ENCODE measurements at places on chromosomes 3 and 15. TPM values are rescaled to one million over a fixed set of nuclear protein-coding genes. Genes with fewer than 3 reads are reported as not detected.

The GLCE gene
- total RNA-seq = 24.4 TPM

The KNL1 gene
- total RNA-seq = 1.3 TPM

DNA sequence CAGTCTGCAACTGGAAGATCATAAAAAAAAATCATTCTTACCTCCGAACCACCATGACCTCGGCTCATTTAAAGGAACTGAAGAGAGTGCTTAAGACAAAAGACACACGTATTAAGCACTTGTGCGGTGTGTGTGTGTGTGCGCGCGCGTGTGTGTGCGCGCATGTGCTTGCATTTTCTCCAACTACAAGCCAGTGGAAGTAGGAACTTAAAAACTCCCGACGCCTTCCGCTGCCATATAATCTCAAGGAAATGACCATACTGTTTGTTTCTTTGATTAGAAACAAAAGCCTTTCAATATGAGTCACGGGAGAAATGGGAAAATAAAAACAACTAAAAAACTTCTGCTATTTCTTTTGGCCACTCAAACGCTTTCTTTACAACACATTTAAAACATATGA is 32.4 kb downstream of the FRMD4B start:
- DNase-seq = no peak

DNA sequence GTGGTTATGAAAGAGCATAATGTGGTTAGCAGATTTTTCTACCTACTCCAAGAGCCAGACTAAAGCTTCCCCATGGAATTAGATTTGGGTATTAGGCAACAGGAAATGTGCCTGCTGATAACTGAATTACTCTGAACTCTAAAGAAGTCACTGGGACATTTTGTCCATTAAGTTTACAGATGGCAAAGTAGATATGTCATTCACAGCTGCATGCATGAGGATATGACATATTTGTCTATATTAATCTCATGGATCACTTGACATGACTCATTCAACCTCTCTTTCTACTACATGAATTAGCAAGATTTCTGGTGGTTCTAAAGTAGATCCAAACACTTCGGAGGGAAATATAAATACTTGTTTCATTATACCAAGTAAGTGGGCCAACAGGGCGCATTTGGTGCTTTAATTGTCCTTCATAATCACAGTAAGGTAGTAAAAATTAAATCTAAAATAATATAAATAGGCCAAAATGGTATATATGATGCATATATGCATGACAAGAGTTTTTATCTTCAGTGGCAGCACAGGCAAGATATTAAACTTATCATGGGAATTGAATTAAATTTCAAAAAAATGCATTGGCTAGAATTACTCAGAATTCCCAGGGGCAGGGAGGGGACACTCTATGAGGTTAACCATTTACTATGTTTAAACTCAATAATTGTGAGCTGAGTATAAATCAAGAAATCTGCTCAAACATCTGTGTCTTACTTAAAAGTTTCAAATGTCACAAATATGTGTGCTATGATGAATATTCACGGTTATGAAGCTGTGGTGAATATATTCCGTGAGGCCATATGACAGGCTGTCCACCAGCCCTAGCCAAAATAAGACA is 365.3 kb upstream of the KCNMB2 start:
- DNase-seq = peak; percentile 94

- DNase-seq = no peak
These were observed 14.2 kb upstream of the ULK3 start for GRCh38 chr15:74857082-74857655.

All from fibroblast of the aortic adventitia (primary cell).